Head of caudate nucleus (tissue), 42 donors: ENCODE measurements at places on chromosomes 4 and X.
A peak's percentile ranks its signal among the peaks of the same experiment; 100 is the strongest.

DNA sequence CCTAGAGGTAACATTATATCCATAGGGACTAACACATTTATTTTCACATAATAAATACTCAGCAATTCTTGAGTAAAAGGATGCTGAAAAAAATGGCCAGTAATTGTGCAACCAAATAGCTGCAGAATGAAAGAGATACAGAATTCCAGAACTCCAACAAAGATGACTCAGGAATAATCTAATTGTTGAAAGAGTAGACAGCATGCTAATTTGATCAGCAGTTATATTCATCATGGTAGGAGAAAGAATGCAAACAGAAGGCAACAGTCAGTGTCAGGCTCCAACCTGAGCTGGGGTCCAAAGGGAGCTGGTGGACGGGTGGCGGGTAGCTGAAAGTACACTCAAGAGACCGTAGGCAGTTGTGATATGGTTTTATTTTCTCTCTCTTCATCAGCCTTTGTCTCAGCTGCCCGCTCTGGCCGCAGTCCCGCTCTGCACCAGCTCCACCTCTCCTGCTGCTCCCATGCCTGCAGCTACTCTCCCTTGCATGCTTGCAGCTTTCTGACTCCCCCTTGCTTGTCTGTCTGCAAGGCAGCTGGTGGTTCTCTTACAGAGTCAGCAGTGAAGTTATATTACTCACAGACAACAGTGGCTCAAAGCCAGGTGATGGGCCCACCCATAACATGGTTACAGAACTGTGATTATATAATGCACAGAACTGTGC lies 1150.1 kb downstream of the STIM2 start:
- no peak for DNase-seq

DNA sequence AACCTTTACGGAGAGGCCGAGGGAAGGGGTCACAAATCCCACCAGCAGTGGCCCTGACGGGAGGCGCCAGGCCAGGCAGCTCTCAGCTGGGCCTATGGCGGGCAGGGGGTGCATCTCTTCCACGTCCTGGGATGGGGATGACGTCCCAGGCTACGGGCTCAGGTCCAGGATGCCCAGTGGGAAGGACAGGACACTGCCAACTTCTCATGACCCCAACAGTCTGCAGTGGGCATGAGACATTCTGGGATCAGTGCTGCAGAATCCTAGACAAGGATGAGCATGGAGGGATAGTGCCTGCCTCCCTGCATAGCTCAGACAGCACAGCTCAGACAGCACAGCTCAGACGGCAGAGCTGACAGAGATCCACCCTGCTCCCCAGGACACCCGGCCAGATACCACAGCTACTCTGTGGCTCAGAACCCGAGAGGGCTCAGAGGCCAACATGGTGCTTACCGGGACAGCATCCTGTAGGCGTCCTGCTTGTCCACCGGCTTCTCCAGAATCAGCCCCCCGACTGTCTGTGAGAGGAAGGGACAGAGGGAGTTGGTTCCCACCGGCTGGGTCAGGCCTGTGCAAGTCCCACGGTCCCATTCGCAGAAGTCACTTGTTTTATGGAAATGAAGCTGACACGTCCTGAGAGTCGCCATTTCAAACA lies 17.3 kb downstream of the ASMTL start:
- no peak for DNase-seq

GRCh38 chr4:85864259-85865205 lies 389.6 kb downstream of the ARHGAP24 start:
- no peak for DNase-seq

GRCh38 chrX:72306851-72307645 lies 1.3 kb upstream of the CITED1 start:
- DNase-seq: peak; percentile 60

GRCh38 chr4:76306882-76307659 lies 538 bp downstream of the STBD1 start:
- peak; percentile 42 for DNase-seq

DNA sequence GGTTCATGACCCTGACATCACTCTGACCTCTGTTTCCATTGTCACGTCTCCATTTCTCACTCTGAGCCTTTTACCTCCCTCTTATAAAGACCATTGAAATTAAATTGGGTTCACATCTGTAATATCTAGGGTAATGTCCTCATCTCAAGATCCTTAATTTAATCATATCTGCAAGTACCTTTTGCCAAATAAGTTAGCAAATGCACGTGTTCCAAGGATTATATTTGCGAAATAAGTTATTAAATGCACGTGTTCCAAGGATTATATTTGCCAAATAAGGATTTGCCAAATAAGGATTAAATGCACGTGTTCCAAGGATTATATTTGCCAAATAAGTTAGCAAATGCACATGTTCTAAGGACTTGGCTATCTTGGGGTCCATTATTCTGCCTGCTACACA lies 938.0 kb downstream of the NLGN4X start:
- no peak for DNase-seq

DNA sequence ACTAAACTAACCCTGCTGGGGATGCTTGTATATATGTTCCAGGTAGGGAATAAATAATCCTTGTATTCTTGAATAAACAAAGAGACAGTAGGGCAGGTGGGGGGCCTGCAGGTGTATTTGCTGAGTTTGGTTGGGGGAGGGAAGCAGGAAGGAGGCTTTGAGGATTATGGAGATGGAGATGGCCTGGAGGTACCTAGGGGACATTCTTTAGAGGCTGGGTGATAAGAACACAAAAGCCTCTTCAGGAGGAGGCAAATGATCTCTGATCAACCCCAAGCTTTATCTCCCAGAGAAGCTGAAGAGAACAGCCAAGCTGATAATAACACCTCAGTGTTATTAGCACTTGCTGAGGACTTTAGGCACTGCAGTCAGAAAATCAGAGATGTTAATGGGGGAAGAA lies 187.7 kb downstream of the MGST2 start:
- DNase-seq: no peak

- no peak for DNase-seq
Measured at GRCh38 chr4:78809295-78809694, 33.1 kb downstream of the BMP2K start.

- DNase-seq: no peak
Measured at GRCh38 chrX:100696699-100697351, 35.1 kb downstream of the SYTL4 start.

DNA sequence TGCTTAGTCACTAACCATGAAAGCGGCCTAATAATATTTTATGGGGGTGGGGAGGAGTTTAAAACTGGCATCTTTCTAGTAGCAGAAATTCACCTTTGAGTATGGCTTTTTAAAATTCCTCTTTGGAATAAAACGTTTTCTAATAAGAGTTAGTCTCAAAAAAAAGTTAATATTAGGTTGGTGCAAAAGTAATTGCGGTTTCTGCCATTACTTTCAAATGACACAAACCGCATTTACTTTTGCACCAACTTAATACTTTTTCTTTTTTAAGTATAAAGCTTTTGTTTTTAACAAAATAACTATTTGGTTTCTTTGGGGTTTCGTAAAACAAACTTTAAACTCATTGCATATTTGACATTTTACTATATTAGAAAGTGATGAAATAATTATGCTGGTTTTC lies 68.4 kb downstream of the FBXO8 start:
- no peak for DNase-seq
